Hindlimb muscle (tissue), 1 donor: ENCODE measurements at places on chromosomes 1 and 21.

- DNase-seq, result no peak
Measured at GRCh38 chr1:3775490-3776230, 3.1 kb downstream of the SMIM1 start.

- no peak for DNase-seq
Measured at GRCh38 chr1:244429818-244430217, 21.9 kb downstream of the ADSS2 start.

DNA sequence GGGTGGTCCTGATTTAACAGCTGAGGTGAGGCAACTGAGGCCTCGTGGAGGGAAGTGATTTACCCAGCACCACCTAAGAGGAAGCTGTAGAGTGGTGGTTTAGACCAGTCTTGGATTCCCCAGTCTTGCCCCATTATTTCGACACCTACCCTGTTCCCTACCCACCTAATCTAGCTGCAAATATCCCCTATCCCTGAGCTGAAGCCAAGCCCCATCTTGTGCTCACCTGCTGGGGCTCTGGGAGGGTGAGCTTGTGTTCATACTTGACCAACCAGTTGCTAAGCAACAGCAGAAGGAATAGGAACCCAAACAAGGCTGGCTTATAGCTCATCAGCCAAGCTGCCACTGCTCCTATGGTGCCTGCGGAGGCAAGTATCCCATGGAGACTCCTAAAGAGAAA, 2.0 kb downstream of the TEX46 start:
- DNase-seq, result no peak

DNA sequence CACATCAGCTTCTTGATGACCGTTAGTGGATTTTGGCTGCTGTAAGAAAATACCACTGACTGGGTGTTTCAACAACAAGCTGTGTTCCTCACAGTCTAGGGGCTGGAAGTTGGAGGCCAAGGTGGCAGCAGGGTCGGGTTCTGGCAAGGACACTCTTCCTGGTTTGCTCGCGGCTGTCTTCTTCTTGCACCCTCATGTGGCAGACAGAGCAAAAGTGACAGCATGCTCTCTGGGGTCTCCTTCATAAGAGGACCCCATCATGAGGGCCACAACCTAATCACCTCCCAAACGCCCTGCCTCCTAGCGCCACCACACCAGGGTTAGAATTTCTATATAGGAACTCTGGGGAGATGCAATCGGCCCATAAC, 18.6 kb upstream of the TSPEAR start:
- no peak for DNase-seq

- no peak for DNase-seq
Measured at GRCh38 chr1:175632667-175633066, 110.7 kb downstream of the TNR start.

DNA sequence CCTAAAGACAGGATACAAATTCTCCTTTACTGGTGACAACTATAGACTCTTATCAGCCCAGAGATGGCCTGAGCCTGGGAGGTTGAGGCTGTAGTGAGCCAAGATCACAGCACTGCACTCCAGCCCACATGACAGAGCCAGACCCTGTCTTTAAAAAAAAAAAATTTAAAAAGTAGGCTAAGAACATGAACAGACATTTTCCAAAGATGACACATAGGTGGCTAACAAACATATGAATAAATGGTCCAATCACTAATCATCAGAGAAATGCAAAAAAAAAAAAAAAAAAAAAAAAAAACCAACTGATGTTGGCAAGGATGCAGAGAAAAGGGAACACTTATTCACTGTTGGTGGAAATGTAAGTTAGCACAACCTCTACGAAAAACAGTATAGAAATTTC, 65.0 kb downstream of the TOR3A start:
- DNase-seq, result no peak

DNA sequence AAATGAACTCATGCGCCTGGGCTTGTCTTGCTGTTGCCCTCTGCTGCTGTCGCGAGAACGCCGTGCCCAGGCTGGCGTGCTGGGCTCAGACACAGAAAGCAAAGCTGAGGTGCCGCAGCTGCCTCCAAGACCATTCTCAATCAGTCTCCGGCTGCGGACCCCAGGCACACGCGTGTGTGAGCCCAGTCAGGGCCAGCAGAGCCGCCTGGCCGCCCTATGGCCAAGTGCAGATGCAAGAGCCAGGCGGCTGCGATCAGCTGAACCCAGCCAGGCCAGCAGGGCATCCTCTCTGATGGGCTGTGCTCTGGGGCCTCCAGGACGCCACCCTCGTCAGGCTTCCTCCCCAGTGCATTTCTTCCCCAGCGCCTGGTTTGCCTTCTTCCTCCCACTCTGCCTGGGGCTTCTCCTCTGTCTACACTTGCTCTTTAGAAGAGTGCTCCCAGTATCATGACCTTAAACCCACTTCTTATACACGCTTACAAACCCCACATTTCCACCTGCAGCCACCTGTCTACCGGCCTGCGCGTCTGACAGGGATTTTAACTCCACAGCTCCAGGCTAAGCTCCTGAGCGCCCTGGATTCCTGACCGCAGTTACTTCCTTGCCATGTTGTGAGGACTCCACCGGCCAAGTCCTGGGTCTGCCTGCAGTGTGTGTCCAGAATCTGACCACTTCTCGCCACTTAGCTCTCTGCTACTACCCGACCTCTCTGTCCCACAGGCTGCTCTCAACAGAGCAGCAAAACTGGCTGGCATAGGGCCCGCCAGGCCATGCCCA, 21.7 kb upstream of the LRRC47 start:
- DNase-seq, result no peak

DNA sequence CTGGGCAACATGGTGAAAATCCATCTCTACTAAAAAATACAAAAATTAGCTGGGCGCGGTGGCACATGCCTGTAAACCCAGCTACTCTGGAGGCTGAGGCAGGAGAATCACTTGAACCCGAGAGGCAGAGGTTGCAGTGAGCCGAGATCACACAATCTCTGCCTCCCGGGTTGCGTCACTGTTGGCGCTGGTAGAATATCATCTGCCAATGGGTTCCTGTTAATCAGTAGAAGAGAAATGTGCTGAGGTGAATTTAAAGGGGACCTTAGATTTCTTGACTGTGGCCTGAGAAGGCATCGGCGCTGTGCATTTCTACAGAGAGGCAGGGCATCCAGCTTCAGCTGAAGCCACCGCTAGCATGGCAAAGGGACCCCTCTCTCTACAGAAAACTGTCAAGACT, 68.0 kb downstream of the TGFB2 start:
- no peak for DNase-seq

DNA sequence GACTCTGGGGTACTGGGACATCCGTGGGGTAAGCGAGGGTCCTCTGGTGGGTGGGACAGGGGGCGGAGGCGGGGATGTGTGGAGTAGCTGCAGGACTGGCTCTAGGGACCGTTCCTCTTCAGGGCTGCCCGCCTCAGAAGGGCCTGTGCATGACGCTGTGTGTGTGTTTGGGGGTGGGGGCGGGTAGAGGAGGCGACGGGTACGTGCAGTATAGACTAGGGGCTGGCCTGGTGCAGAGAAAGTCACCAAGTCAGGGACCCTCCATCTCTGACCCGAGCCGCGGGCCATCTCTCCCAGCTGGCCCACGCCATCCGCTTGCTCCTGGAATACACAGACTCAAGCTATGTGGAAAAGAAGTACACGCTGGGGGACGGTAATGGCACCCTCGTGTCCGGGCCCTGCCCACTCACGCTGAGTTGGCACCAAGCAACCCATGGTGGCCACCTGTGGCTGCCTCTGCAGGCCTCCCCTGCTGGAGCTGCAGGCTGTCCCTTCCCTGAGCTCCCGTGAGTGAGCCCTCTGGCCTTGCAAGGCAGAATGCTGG, 342 bp downstream of the GSTM5 start:
- DNase-seq, result no peak

GRCh38 chr1:11980676-11980972, 380 bp downstream of the MFN2 start:
- no peak for DNase-seq

GRCh38 chr1:233331676-233332519, 4.4 kb downstream of the MAP3K21 start:
- DNase-seq, result no peak

DNA sequence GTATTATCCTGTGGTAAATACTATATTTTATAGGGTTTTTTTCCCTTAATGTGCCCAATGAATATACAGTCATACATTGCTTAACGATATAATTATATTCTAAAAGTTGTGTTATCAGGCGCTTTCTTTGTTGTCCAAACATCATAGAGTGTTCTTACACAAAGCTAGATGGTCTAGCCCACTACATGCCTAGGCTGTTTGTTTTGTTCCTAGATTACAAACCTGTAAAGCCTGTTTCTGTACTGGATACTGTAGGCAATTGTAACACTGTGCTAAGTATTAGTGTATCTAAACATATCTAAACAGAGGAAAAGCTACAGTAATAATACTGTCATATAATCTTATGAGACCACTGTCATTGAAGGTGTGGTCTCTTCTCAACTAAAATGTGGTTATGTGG, 242.6 kb upstream of the C1orf105 start:
- DNase-seq, result no peak

DNA sequence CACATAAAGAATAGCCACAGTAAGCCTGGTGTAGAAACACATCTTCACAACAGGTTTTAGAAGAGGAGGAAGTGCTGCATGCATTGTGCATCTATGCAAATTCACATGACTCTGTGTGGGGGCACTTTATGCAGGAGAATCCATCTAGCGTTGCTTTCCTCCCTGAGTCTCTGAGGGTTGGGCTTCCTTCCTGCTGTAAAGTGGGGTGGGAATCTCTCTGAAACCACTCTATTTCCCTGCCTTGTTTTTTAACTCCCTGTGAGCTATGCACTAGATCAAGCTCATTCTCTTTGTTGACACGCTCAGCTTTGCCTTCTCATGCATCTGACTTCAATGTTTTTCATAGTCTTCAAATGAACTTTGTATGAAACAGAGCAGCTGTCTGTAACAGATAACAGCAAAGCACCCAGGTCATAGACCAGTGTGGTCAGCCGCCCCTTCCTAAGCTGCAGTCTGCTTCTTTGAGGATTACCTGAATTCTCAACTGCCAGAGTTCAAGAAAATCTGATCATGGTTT, 102.7 kb upstream of the DPH5 start:
- no peak for DNase-seq

GRCh38 chr1:156910309-156910782, 10.1 kb upstream of the LRRC71 start:
- DNase-seq, result no peak

DNA sequence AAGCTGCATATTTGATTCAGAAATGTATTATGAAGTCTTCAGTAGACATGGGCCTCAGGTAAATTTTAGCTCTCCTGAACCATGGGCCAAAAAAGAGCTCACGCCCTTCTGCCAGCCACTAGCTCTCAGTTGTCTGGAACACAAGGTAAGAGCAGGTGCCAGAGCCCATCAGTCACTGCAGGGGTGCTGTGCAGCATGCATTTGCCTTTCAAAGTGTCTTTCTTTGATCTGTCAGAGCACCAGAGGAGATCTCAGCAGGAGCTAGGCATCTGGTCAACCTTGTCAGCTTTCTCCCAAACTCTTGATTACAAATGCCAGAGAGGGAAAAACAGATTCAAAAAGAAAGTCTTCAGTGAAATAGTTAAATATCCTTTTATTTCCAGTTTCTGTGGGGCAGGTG, 332.3 kb downstream of the COL11A1 start:
- no peak for DNase-seq

GRCh38 chr1:208542309-208542708, 298.1 kb upstream of the PLXNA2 start:
- DNase-seq, result no peak

- no peak for DNase-seq
Measured at GRCh38 chr1:1947493-1947892, 28.4 kb upstream of the TMEM52 start.

DNA sequence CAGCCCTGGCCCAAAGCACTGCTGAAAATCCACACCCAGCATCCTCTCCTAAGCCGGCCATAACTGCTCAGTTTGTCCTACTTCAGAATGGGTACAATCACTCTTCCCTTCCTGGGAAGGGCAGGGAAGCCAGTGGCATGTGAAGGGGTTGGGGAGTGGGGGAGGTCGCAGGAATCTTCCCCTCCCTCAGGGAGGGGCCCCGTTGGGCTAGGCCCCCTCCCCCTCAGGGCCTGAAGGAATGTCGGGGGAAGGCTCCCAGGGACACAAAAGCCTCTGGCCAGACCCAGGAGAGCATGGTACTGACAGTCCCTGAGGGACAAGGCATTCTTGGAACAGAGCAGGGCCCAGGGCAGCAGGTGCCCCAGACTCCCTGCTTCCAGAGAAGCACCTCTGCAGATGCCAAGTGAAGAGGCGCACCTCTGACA, 1.2 kb downstream of the ELOVL1 start:
- no peak for DNase-seq

DNA sequence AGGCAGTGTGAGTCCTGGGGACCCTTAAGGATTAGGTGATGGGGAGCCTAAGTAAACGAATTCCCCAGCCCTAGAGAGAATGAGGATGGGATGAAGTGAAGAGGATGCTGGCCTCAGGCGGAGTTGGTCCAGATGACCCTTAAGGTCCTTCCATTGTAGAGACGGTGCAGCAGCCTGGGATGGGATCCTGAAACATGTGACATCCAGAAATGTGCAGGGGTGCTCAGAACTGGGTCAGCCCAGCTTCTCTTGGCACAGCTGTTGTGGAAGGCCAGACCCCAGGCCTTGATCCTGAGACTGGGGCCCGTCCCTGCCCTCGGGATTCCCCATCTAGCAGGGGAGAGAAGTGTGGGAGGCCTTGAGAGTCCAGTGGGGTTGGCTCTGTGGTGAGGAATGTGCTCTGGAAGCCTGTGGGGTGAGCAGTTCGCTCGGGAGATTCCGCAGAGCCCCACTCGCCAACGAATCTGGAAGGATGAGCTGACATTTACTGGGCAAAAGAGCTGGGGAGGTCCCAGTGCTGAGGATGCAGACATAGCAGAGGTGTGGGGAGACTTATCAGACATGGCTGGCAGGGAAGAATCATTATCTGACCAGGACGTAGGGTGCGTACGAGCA, 28.1 kb downstream of the A3GALT2 start:
- no peak for DNase-seq

GRCh38 chr1:94734963-94735901, 84.9 kb upstream of the SLC44A3 start:
- peak; percentile 23 for DNase-seq

DNA sequence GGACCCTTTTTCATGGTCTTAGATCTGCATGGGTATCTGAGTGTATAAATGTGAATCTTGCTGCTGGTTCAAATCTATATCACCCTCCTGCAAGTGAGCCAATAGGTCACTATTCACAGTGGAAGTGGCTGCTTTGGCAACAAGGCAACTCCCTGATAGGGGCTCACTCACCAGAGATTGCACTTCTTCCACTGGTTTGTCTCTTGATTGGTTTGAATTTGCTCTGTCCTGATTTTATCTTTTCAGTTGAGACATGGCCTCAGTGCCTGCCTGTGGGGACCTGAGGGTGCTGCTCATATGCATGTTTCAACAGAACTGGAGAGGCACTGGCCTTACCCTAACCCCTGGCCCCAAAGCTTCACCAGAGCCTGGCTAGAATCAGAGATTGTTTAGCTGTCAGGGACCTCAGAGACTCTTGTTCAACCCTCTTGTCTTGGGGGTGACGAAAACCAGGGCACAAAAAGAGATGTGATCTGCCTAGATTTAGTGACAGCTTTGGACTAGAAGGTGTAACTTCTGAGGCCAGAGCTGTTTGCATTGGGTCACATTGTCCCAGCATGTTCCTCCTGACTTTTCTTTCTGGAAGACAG, 16.9 kb downstream of the AVPR1B start:
- no peak for DNase-seq

GRCh38 chr21:22363504-22363903, 1365.3 kb downstream of the NCAM2 start:
- no peak for DNase-seq
